ENCODE measurements at places on chromosomes 1 and 21.
A peak's percentile ranks its signal among the peaks of the same experiment; 100 is the strongest.

GRCh38 chr1:42957880-42958487 lies 684 bp downstream of the SLC2A1 start:
- peak; percentile 63 for DNase-seq

GRCh38 chr1:2231532-2232254 lies 3.6 kb downstream of the SKI start:
- peak; percentile 82 for DNase-seq

DNA sequence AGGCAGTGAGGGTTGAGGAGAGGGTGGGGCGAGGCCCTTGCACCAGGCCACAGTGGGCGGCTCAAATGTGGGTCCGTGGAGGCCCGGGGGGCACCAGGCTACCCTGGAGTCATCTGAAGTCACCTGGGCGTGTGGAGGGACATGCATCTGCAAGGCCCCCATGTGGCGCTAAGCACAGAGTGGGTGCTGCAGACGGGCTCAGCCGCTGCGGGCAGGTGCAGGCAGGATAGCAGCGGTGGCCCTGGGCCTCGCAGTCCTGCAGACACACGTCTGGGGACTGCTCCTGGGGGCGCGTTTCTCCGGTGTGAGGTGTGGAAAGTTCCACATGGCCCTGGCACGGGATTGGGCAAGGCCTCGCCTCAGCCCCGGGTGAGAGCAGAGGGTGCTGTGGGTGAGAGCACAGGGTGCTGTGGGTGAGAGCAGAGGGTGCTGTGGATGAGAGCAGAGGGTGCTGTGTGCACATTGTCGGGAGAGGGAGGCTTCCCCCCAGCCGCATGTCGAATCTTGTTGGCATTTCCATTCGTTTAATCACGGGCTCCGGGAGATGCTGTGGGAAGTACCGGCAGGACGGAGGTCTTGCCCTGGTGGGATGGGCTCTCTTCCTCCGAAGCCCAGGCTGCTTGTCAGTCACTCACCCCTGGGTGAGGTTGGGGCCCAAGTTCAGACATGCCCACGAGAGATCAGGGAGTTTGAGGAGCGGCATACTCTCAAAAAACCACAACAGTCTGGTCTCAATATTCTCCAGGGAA lies 46.5 kb downstream of the TP73 start:
- DNase-seq = no peak

DNA sequence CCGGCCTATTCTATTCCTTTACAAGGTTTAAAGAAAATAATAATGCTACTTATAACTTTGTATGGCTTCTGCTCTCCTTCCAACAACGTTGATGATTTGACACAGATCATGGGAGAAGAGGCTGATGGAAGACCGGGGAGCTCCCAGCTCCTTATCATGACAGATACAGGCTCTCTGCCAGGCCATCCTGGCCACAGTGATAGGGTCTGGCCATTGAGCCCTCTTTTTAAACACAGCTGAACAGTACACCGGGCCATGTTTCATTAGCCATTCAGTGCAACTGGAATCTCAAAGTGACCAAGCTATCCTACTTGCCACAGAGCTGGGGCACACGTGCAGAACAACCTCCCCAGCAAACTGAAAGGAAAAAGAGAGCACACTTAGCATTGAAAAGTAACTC lies 34.9 kb downstream of the DNAJC11 start:
- DNase-seq = no peak

DNA sequence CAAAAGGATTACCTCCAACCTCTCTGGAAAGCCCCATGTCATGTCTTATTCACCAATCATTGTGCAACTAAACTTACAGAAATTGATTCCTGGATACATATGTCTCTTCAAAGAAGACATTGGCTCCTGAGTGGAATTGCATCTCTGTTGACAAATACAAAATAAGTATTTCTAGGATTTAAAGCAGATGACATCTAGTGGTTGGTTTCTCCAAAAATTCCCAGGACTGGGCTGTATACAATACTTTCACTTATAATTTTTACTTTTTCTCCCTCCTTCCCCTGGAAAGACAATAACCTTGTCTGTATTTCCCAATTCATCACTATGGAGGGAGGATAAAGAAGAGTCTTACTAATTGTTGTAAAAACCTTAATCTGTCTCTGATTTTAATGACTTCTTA lies 1347.4 kb downstream of the NCAM2 start:
- no peak for DNase-seq

- DNase-seq = no peak
Measured at GRCh38 chr1:29417971-29418370, 181.6 kb downstream of the PTPRU start.

DNA sequence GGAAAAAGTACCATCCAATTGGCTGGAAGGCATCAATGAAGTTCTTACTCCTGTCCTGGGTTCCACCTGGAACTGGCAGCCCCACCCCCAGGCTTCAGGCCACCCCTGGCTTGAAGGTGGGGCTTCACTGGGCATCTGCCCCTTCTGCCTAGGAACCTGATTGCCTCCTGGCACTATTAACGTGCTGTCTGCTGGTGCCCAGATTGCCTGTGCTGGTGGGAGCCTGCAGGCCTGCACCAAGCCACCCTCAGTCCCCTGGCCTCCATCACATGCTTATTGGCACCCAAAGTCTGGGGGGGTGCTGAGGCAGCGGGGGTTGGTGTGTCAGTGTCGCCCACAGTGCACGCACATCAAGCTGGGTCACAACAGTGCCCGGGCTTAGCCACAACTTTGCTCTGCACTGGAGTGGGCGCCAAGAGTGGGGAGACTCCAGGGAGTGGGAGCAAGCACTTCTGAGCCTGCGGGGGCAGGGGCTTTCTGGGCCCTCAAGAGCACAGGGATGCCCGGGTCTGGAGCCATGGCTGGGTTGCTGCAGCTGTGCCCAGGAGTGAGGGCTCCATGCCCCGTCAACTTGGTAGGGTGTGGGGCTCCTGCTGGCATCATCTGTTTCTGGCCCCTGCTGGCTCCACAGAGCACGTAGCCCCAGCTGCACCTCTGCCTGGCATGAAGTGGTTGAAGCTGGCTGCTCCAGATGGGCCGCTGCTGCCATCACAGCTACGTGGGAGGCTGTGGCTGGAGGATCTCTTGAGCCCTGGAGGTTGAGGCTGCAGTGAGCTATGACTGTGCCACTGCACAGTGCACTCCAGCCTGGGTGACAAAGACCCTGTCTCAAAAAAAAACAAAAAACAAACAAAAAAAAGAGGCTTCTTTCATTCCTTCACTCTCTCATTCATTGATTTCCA lies 4.1 kb upstream of the LSM10 start:
- DNase-seq = no peak

- no peak for DNase-seq
Measured at GRCh38 chr1:112868191-112868590, 87.8 kb downstream of the SLC16A1 start.

- DNase-seq = peak; percentile 90
Measured at GRCh38 chr1:101241485-101242225, 4.8 kb downstream of the S1PR1 start.

GRCh38 chr21:42094811-42095210 lies 23.7 kb downstream of the UMODL1 start:
- no peak for DNase-seq

- DNase-seq = peak; percentile 91
Measured at GRCh38 chr1:67853704-67854103, 20.4 kb upstream of the GNG12 start.

DNA sequence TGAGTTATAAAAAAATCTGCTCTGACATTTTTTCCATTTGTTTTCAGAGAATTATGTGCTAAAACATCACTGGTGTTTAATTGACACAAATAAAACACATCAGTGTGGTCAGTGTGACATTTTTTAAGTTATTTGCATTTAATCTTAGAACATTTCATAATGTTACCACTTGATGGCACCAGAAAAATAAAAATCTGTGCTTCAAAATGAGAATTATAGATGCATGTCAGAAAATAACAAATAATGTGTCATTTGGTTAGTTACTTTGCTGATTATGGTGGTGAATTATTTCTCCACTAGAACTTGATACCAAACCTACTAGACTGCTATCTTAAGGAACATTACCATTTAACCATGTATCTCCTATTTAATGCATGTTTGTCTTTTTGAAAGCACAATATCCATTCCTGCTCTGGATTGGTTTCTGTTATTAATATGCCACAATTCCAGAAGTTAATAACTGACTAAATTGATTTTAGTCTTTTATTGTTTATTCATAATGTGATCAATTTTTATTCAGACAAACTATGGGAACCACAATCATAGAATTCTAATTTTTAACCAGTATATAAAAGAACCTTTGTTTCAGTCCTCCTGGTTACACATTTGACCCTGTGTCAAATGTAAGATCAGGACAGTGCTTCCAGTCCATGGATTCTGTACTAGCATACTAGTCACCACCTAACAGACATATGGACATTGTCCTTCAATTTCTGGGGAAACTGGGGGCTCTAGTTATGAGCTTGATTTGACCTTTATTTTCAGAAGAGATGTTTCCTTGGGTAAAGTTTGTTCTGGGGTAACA lies 81.0 kb downstream of the RPS6KC1 start:
- DNase-seq = no peak

DNA sequence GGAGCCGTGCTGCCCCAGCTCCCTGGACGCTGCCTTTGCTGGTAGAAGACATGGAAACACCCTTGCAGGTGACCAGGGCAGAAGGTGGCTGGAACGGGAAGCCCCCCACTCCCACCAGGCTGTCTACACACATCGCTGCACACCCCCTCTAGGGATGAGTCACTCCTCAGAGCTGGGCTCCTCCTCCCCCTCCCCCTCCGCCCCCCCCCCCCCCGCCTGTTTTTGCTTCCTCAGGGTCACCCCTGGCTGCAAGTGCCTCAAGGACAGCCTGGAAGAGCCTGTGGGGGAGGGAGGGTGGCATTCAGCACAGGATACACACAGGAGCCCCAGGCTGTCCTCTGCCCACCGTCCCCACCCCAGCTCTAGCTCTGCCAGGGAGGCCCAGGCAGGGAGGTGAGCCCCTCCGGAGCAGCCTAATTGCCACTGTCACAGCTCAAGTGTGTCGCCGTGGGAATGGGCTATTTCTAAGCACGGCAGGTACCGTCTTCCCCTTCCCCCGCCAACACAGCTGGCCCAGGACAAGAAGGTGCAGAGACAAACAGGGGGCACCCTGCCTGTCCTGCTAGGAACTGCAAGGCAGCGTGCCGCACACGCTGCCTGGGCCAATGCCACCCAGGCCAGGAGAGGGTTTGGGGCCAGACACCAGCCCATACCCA lies 2.5 kb downstream of the FNDC10 start:
- no peak for DNase-seq

GRCh38 chr1:26084091-26084561 lies 16.7 kb upstream of the TRIM63 start:
- peak; percentile 5 for DNase-seq

GRCh38 chr1:243748706-243749283 lies 101.2 kb downstream of the AKT3 start:
- peak; percentile 78 for DNase-seq

- DNase-seq = no peak
Measured at GRCh38 chr1:202656057-202656456, 54.2 kb downstream of the SYT2 start.

DNA sequence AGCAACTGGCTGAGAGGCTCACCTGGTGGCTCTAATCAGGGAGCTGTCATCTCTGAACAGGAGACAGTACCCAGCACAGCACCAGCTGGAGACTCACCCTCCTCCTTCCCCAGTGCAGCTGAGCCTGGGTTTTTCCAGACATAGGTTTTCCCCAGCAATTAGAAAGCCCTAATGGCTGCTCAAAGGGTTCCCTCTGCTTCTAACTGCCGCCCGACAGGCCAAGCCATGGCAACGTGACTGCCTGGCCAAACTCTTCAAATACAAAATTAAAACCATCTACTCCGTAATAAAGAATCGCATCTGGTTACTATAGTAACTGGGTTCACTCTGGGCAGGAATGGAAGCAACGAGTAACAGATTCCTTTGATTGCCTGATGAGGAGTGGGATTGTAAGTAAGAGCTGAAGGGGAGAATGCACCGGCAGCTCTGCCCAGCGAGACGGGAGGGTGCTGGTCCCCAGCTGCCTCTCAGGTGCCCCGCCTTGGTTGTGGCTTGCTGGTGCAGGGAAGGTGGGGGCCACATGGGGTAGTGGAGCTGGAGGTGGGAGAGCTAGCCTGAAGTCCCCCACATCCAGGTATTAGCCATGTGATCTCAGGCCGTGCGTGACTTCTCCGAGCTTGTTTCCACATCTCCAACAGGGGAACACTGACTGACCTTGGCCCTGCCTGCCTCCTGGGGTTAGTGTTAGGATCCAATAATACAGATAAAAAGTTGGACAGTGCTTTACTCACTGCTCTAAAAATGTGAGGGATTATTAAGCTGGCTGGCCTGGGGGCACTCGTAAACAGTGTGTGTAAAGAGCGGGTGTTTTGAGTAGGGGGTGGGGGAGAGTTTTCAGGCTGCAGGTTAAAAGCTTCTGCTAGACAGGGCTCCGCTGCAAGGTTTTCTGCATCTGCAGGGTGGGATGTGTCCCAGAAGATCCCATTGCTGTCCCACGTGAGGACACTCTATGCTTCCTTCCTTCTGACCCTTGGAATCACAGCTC lies 94.2 kb downstream of the KCNN3 start:
- DNase-seq = no peak

DNA sequence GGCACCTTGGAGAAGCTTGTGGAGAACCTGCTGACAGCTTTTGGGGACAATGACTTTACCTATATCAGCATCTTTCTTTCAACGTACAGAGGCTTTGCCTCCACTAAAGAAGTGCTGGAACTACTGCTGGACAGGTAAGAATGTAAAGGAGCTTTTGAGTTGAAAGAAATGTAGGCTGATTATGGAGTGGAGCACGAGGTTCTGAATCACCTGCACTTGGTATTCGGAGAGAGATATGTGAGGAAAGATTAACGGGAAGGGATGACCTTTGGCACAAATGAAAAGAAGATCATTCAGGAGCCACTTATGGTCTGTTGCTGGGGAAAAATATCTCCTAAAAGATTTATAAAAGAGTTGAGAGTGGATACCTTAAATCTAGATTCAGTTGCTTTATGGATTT lies 42.7 kb downstream of the RGL1 start:
- no peak for DNase-seq

DNA sequence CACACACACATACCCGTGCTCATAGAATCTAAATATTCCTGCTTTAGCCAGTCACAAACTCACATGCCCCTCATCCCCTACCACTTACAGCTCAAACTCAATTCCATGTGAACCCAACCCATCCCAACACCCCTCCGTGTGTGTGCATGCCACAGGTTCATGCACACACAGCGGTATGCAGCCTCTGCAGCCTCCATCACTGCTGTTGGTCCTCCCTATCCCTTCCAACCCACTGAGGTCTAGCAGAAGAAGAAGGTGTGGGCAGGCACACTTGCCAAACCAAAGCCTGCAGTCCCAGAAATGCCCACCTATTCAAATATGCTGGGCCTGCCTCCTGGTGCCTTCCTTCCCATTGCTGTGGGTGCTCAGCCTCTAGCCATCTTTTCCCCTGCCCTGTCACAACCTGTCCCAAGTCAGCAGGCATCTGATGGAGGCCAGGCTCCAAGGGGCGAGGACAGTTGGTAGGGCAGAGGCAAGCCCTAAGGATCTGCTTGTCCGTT lies 26.2 kb downstream of the SLC2A1 start:
- no peak for DNase-seq

- DNase-seq = no peak
Measured at GRCh38 chr1:243269461-243269801, 13.6 kb downstream of the SDCCAG8 start.

GRCh38 chr1:6030132-6030531 lies 15.6 kb upstream of the KCNAB2 start:
- no peak for DNase-seq

All from fibroblast of upper back skin (primary cell).